ENCODE measurements at places on chromosomes 4 and X. TPM values are rescaled to one million over a fixed set of nuclear protein-coding genes. Genes with fewer than 3 reads are reported as not detected.

- no peak for DNase-seq
Measured at GRCh38 chr4:70583952-70584834, 7.9 kb upstream of the AMBN start.

GRCh38 chr4:25760518-25761157 lies 102.2 kb downstream of the SEL1L3 start:
- DNase-seq: no peak

Gene FGF5
- 0.05 TPM for total RNA-seq

Gene MAGEC1
- not detected for total RNA-seq

GRCh38 chr4:185566972-185567371 lies 31.7 kb upstream of the PDLIM3 start:
- DNase-seq: peak; percentile 63

Gene SPANXD
- total RNA-seq: not detected

DNA sequence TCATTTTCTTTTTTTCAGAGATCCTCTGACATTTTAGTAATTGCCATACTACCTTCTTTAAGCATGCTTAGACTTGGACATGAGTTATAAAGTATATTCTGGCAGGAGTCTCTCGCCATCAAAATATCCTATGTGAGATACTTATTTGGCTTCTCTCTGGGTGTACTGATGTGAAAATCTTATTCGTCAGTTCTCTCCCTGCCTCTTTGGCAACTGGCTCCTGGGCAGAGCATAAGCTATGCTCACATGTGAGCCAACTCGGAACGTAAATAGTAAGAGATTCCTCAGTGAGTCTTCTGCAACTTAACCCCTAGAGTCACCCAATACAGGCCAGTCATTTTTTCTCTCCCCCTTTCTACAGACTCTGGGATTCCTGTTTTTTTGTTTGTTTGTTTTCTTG lies 91.6 kb downstream of the MAGEB17 start:
- no peak for DNase-seq

Gene AREG
- total RNA-seq: 1.8 TPM

Gene ZCCHC4
- 29.7 TPM for total RNA-seq
